ENCODE measurements at places on chromosomes 7 and 10. TPM values are rescaled to one million over a fixed set of nuclear protein-coding genes. Genes with fewer than 3 reads are reported as not detected.

The SYNPO2L gene
- total RNA-seq = not detected

The PRSS37 gene
- total RNA-seq = not detected

The CALHM2 gene
- total RNA-seq = 3.7 TPM

The PDE6C gene
- total RNA-seq = not detected

The EBLN1 gene
- total RNA-seq = not detected

The RPA3 gene
- 20.8 TPM for total RNA-seq

The OR13A1 gene
- total RNA-seq = 0.05 TPM

The C10orf62 gene
- 3.0 TPM for total RNA-seq

GRCh38 chr7:41911792-41912191, 208.9 kb upstream of the INHBA start:
- no peak for DNase-seq

DNA sequence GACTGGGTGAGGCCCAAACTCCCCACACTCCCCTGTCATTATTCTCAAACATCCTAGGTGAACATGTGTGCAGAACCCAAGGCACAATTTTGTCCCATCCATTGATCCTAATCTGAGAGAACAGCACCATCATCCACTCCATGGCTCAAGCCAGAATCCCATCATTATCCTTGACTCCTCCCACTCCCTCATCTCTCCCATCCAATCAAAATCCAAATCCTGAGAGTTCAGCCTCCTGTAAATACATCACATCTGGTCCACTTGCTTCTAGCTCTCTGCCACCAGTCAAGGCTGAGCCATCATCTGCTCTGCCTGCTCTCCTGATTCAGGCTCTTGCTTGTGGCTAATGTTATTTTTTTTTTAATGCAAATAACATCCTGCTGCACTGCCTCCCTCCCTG, 75.9 kb upstream of the SLF2 start:
- no peak for DNase-seq

DNA sequence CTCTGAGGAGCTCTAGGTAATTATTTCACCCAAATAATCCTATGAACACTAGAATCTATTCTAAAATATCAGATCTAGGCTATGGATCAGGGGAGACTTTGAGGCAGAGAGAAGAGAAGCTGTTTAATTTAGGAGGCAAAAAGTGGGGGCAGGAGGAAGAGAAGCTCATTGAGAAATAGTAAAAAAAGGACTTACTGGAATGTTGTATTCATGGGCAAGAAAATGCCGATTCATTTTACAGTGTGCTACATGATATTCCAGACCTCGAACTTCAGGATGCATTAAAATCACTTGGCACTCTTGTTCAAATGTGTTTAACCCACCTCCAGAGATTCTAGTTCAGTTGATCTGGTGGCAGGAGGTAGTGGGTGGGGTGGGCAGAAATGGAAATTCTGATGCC, 109.5 kb upstream of the ITGB1 start:
- DNase-seq = no peak

- no peak for DNase-seq
Observed at GRCh38 chr7:128422842-128423241, 13.1 kb upstream of the IMPDH1 start.

GRCh38 chr7:141945356-141945755, 1.4 kb downstream of the CLEC5A start:
- DNase-seq = no peak

DNA sequence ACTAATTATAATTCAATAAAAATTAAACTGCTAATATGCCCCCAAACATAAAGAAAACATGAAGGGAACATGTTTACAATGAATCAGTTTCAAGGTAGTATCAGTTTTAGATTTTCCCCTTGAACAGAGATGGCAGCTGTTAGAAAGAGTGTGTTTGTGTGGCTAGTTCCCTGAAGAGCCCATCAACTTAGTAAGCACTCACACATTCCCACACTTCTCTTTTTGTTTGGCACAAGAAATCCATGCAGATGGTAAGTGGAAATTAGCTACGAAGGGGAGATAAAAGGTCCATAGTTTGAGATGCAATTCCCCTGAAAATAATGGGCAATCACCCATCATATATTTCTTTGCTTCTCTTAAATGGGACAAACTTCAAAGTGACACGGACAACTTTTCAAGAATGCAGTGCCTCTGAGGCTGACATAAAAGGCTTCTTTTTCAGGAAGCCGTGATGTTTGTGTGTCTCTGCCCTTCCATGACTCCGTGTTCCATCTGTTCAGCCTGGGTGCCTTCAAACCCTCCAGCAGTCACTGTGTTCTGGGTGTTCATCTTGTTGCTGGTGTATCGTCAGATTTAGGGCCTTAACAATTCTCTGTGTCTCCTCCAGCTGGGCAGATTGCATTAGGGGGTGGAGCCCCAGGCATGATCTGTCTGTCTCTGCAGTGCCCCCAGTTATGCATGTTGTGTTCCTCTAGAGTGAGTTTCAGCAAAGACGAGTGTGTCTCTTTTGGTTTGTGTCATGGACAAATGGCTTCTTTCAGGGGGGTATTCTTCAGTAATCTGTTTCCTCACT, 259.5 kb upstream of the NPY start:
- no peak for DNase-seq

DNA sequence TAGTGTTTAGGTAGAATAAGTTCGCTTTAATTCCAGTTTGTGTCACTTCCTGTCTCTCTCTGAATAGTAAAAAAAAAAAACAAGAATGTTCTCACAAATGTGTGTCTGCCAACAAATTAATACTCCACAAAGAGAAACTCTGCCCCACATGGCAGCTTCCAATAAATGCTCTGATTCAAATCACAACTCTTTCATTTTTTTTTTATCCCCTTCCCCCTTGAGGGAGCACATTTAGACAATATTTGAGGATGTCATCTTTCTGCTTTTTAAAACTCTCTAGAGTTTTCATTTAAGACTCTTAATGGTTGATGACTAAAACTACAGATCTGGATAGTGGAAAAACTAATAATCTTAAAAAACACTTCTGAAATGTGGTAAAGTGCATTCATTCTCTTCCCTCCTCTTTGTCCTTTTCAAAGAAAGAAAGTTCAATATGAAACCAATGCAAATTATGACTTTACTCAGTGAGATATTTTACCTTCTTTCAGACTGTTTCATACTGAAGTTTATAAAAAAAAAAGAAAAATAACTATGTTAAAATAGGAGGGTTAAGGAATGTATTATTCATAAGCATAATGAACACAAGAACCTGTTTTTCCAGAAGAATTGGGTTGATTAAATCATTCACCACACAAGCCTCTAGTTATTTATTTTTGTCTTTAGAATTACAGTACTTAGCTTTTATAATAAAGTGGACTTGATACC, 42.3 kb downstream of the ARID5B start:
- no peak for DNase-seq

GRCh38 chr7:157837561-157837960, 500.8 kb downstream of the DNAJB6 start:
- DNase-seq = no peak

DNA sequence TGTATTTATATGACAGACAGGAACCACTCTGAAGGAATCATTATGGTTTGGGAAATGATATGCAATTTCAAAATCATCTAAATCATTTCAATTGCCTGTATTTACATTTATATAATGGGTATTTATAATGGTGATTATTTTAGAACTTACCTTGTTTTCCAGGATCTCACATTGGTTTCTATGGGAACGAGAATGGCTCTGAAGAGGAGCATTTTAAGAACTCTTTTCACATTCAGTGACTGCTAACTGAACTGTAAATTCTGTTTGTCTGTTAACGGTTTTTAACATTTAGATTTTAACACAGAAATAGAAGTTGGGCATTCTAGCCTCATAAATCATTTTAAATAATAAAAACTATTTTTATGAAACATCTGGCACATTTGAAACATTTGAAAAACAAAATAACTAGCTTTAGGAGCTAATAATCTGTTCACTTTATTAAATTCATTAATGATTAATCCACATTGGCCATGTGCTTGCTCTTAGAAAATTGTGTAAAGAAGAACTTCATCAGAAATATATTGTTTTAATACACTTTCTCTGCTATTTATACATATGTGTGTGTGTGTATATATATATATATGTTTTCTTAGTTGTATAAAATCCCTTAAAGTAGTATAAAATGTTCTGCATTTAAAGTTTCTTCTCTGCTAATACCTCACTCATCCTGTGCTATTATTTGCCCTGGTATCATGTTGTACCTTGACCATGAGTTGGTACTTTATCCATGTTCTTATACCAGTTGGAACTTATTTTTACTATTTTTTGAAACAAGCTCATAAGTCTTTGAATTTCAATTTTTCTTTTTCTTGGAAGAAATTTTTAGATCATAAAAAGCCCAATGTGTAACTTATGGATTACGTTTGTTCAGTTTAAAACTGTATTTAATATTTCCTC, 8.7 kb upstream of the SEM1 start:
- DNase-seq = no peak

All from liver (tissue), 10 donors.